ENCODE measurements at places on chromosomes 6 and 20.

DNA sequence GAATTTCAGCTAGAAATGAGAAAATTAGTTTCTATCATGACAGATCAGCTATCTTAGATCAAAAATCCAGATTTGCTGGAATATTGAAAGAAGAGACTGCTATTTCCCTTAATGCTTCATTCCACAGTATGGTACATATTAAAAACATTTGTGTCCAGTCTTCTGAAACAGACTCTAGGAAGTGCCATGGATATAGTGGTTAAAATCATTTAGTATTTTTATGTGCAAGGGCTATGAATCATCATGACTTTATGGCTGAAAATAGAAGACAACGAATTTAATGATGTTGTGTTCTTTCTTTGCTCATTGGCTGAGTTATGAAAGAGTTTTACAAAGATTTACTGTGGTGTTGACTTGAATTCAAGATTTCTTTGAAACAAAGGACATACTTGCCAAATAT lies 146.6 kb downstream of the ANKRD60 start:
- no peak for DNase-seq

DNA sequence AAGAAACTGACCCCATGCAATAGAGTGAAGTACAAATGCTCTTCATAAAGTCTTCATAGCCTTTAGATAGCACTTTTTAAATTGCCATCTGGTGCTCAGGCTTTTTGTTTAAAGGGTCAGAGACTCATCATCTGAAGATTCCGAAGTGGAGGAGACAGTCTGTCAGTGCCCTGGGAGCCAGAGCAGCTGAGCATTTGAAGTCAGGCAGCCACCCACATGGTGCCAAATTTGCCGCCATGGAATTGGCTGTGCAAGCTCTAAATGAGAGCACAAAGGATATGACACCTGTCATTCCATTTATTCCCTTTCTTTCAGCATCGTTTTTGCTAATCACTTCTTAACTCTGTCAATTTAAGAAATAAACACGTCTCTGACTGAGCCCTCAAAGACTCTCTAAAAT lies 32.8 kb upstream of the CEP162 start:
- DNase-seq = no peak

DNA sequence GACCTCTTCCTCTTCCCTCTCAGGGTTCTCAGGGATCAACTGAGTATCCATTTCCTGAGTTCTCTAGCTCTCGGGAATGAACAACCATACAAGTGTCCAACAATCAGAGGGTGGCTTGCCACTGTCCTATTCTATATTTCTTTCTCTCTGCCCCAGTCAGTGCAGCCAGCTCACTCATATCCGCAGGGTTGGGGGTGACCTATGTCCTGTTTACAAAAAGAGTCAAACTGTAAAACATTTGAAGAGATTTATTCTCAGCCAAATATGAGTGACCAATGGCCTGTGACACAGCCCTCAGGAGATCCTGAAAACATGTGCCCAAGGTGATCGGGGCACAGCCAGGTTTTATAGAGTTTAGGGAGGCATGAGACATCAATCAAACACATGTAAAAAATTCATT lies 10.8 kb upstream of the BTN3A2 start:
- DNase-seq = no peak

DNA sequence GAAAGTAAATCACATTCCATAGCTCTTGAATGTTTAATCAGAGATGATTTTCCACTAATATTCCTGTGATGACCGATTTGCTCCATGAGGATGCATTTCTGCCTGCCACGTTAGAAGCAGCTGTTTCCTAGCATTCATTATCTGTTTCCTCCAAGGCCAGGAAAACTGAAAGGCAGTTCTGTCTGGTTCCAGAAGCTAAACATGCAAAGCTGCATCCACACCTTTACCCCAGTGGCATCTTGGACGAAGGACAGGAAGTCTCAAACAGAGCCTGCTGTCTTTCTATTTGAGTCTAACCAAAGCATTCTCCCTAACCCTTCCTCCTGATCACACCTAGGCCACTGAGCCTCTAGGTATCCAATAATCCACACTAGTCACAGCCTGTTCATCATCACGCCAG lies 27.6 kb downstream of the CNKSR3 start:
- no peak for DNase-seq

GRCh38 chr20:49380337-49380780 lies 102.1 kb downstream of the KCNB1 start:
- DNase-seq = no peak

DNA sequence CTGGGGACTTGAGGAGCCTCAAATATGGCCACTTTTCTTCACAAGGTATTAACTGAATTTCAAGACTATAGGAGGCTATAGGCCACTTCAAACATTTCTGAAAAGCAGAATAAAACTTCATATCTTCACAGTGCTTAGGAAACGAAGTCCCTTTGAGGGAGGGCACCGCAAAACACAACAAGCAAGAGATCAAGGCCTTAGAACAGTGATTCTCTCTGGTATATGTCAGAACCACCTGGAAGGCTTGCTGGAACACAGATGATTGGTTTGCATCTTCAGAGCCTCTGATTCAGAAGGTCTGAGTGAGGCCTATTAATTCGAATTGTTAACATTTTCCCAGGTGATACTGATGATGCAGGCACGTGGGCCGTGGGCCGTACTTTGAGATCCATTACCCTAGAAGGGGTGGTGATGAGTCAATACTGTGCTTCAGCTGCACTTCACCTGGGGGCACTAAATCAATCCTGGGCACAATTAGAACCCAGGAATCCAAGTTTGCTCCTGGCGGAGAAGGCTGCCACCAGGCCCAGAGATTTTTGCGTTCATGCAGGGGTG lies 10.7 kb downstream of the SUN5 start:
- no peak for DNase-seq

DNA sequence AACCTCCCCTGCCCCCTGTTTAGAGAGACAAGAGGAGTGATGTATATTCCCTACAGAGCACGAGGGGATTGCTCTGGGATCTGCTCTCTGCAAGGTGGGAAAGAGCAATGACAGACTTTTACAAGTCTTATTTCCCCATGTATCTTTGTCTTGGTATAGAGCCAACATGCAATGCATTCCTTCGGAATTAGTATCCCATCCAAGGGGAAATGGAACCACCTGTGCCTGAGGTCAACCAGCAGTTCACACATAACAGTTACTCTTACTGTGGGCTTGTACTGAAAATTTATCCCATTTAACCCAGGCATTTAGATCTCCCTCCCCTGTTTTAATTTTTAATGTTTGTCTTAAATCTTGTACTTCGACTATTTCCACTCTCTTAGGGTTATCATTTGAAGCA lies 250.4 kb downstream of the C6orf118 start:
- DNase-seq = no peak

GRCh38 chr20:20076297-20077065 lies 24.1 kb downstream of the CFAP61 start:
- DNase-seq = no peak

- peak; percentile 48 for DNase-seq
Observed at GRCh38 chr6:44133003-44133931, 5.9 kb downstream of the TMEM63B start.

DNA sequence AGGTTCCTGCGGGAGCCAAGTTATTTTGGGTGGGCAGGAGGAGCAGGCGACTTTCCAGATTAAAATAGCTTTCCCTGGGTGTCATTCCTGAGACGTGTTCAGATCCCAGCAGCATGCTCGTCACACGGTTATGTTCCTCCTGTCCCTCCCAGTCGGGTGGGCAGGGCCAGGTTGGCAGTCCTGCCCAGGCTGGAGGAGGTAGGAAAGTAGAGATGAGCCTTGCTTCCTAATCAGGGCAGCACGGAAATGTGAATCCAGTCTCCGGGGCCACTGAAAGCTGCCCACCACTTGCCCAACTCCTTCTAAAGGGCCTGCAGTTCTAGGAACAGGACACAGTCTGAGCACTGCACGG lies 137.0 kb downstream of the MRPL14 start:
- peak; percentile 47 for DNase-seq

GRCh38 chr6:75368151-75368779 lies 83.7 kb upstream of the TMEM30A start:
- peak; percentile 30 for DNase-seq

- DNase-seq = no peak
Observed at GRCh38 chr6:167706313-167707109, 120.2 kb upstream of the AFDN start.

DNA sequence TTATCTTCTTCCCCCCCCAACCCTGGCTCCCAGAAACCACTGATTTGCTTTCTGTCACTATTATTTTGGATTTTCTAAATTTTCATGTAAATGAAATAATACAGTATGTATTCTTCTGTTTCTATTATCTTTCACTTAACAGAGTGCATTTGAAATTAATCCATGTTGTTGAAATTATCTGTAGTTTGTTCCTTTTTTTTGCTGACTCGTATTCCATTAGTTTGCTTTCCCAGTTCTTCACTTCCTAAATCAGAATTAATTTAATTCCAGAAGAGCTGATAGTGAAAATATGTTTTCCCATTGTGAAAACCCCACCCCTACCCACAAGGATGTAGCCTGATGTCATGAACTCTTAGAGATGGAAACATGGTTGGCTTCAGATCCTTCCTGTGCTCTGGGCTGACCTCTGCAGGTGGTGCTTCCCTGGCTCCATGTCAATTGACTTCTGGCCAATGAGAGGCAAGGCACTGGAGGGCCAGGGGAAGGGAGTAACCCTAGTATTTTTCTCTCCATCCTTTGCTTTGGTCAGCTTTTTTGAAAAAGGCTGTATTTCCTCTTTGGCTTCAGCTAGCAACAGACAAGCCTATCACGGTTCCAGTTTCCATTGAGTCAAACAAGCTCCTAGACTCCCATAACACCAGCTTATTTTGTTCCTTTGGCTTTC lies 244.4 kb upstream of the HSF2 start:
- DNase-seq = no peak

GRCh38 chr20:57439432-57439831 lies 48.2 kb downstream of the RBM38 start:
- DNase-seq = peak; percentile 74

DNA sequence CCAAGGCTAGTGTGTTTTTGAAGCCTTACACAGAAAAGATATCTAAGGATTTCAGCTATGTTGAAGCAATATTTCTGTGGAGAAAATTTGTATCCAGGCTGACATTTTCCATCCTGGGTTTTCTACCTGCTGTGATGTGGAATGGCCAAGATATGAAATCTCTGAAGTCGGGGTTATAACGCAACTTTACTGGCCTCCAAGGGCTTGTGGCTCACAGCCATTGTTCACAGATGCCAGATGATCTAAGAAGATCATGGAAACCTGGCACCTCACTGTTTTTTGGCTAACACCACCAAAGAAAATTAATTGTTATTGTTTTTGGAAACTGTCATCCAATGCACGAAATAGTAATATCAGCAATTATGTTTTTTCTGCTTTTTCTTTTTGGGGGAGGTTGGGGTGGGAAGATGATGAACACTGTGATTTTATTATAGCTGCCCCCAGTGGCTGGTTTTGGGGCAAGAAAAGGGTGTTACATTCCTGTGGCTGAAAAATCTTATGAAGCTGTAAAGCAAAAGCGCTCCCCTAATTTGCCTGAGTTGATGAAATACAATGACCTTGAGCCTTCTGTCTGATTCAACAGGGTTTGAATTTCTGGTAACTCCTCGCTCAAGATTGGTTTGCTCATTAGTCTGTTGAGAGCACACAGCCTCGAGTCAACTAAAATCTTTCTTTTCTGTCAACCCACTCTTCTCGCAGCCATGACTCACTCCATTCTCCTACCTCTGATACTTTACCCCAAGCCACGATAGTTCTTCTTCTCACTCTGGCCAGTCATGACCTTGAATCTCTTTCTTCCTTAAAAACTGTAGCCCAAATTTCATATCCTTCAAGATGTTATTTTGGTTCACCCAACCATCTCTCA lies 236.7 kb downstream of the PAX1 start:
- no peak for DNase-seq

DNA sequence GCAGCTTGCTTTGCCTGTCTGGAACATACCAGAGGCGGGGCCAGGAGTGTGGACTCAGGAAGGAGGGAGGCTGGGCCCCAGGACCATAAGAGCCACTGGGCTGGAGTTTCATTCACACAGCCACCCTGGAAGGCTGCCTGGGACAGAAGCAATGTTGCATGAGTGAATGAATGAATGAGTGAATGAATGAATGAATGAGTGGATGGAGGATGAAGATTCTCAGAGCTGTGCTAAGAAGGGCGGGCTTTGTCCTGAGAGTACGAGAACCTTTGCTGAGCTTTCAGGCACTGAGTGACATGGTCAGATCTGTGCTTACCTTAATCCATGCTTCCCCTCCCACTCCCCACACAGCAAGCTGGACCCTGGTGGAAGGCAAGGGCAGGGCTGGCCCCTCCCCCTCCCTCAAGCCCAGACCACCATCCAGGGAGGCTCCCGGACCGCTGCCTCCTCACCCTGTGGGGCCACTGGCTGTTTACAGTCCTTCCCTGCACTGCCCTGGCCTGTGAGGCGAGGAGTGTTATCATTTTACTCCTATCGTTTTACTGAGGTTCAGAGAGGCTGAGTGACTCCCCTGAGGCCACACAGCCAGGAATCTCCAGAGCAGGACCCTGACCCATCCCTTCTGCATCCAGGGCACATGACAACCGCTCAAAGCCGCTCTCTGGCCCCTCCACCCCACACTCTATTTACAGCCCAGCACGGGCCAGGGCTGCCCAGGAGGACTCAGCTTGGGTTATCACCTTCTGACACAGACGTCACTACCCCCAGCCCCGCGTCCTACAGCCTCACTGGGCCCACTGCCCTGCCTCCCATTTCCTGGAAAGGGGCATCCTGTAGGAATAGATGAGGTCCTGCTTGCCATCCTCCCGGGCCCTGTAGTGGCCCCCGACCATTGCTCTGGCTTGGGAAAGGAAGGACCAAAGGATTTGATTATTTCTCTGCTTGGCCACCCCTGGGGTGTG lies 269.7 kb downstream of the TAF4 start:
- DNase-seq = no peak

DNA sequence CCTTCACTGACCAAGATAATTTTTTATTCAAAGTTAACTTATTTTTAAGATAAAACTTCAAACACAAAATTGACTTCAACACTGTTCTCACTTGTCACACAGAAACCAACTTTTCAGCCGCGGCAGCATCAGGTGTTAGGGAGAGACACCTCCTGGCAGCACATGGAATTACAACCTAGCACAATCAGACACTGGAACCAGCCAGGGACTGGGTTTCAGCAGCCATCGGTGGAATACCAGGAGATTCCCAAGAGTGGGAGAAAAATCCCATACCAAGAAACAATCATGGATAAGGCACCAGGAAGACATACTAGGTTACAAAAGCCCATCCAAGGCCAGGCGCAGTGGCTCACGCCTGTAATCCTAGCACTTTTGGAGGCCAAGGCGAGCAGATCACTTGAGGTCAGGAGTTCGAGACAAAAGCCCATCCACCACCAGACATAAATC lies 70.0 kb downstream of the SNX5 start:
- DNase-seq = peak; percentile 71

DNA sequence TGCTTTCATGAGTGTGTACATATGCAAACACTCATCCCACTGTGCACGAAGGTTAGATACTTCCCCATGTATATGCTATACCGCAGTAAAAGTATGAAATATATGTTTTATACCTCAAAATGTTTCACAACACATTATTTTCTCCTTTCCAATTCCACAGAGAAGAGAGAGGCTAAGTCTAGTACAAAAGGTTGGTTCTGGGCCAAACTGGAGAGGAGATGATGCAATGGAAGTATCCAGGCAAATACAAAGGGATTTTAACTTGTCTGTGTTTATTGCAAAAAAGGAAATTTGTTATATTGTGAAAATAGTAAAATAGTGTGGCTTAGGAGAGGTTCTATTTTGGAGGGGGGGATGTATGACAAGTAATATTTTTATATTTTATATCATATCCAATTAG lies 112.6 kb downstream of the PLCB1 start:
- no peak for DNase-seq
